ENCODE measurements at places on chromosomes 1 and 21.

- no peak for DNase-seq
Measured at GRCh38 chr1:89364954-89365550, 1.2 kb downstream of the GBP6 start.

- DNase-seq = no peak
Measured at GRCh38 chr1:29234471-29234870, 1.9 kb upstream of the PTPRU start.

DNA sequence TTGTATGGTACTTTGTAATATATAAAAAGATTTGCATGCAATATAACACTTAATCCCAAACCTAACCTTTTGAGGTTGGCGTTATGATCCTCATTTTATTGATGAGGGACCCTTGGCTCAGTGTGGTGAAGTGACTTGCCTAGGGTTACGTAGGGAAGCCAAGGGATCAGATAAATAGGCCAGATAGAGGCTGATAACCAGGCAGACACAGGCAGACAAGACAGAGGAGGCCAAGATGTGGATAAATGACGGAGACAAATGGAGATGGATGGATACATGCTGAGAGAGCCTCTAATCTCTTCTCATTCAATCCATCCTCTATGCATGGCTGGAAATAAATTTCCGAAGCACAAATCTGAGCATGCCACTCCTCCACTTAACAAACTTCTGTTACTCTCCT lies 136.9 kb upstream of the SPATA6 start:
- no peak for DNase-seq

- peak; percentile 36 for DNase-seq
Measured at GRCh38 chr1:25799935-25800702, at the start of gene SELENON. SELENON (plus strand) TSS chr1:25800193; CDS start chr1:25800231, 38 bp downstream.

GRCh38 chr1:36947384-36947783 lies 86.9 kb downstream of the GRIK3 start:
- no peak for DNase-seq

DNA sequence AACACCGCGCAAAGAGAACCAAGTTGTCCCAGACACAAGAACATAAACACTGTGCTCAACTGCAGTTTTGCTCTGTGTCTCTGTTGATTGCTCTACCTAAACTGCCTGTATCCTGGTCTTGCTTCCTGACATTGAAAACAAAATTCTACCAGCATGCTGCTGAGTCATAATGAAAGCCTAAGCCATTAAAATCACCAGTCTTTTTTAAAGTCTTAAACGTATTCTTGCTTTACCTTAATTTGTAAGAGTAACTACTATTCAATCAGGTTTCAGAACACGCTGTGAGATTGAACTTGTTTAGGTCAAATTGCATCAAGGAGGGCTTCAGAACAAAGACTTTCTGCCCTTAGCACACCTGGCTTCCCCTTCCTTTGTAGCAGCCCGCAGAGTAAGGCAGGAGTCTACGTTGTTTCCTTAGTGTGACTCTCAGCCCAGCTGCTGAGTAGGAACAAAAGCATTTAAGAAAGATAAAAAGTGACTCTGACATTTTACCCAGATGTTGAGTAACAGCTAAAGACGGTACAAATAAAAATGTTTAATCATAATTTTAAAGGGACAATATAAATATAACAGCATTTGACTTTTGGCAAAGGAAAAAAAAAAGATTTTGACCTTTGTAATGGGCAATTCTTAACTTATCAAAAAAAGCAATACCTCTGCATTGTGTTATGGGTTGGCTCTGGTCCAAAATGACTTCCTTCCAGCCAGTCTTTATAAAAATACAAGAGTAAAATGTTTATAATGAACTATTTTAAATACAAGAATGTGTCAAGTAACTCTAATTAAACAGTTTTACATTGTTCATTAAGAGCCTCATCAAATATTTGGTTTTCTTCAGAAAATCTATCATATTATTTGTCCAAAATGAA lies 186.9 kb upstream of the ADGRL4 start:
- DNase-seq = no peak

DNA sequence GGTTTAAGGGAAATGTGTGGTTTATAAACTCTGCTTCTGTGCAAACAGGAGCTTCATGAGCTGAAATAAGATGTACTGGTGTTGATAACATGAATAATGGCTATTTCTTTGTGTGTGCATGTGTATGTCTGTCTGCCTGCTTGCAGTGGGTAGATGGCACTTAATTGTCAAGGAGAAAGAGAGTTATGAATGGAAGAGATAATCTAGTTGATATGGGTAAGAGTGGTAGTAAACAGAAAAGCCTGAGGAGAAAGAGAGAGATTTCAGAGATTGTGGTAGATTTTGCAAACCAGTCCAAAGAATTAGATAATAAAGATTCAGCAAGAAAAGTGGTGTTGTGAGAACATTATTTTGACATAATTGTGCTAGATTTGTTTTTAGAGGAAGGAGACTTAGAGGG lies 7.7 kb downstream of the SUCO start:
- DNase-seq = no peak

DNA sequence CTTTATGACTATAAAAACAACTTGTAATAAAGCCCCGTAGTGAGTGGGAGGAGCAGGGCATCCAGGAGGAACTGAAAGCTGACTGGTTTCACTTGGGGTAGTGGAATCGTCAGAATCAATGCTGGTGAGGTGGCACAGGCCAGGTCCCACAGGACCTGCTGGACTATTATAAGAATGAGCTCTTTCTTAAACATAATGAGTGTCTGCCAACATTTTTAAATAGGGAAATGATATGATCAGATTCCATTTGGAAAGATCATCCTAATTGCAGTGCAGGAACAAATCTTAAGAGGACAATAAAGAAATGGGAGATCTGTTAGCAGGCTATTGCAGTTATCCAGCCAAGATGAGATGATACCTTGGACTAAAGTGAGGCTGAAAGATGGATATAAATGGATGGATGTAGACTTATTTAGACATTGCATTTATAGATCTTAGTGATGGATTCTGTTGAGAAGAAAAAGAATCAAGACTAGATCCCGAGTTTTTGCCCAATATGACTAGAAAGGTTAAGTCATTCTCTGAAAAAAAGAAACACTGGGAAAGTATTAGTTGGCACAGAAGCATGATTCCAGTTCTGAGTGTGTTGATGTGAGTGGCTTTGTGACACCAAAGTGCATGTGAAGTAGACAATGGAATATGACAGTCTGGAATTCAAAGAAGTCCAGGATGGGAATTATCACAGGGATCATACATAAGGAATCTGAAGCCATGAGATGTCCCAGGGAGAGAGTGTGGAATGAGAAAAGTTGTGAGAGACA lies 153.3 kb upstream of the SGIP1 start:
- peak; percentile 27 for DNase-seq

DNA sequence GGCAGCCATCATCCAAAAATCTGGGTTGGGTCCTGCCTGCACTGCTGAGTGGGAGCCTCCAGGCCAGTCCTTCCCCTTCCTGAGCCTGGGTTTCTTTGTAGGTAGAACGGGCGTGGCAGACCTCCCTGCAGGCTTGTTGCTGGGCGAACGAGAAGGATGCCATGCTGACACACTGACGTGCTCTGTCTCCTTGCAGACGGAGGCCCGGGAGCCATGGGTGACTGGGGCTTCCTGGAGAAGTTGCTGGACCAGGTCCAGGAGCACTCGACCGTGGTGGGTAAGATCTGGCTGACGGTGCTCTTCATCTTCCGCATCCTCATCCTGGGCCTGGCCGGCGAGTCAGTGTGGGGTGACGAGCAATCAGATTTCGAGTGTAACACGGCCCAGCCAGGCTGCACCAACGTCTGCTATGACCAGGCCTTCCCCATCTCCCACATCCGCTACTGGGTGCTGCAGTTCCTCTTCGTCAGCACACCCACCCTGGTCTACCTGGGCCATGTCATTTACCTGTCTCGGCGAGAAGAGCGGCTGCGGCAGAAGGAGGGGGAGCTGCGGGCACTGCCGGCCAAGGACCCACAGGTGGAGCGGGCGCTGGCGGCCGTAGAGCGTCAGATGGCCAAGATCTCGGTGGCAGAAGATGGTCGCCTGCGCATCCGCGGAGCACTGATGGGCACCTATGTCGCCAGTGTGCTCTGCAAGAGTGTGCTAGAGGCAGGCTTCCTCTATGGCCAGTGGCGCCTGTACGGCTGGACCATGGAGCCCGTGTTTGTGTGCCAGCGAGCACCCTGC lies 1.4 kb downstream of the GJA4 start:
- DNase-seq = no peak

GRCh38 chr21:34807881-34808568 lies 139.2 kb downstream of the CLIC6 start:
- DNase-seq = peak; percentile 67

- no peak for DNase-seq
Measured at GRCh38 chr1:240190881-240191401, 99.3 kb downstream of the FMN2 start.

DNA sequence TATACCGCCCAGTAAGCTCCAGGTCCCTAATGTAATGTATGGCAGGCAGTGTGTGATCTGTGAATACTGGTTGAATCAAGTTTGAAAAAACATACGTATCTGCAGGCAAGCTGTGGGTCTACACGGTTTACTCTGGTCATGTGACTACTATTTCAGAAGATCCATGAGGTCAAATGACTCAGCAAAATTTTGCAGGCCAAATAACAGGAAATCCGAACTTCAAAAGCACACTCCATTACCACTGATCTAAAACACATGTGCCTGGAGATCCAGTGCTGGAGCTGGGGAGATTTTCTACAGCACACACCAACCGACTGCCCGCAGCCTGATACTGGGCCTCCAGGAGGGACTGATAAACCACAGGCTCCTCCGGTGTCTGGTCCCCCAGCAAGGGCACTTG lies 64.5 kb upstream of the SLC44A3 start:
- no peak for DNase-seq

DNA sequence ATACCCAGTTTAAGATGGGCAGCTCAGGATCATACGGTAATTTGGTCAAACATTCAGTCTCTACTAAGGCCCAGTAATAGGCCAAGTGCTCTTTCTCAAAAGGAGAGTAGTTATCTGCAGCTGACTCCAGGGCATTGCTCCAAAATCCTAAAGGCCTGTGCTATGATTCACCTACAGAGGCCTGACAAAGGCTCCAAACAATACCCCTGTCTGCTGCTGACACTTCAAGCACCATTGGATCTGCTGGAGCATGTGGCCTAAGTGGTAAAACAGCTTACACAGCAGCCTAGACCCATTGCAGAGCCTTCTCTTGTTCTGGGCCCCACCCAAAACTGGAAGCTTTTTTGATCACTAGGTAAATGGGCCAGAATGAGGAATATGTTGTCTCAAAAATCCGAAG lies 22.8 kb downstream of the SLAMF7 start:
- no peak for DNase-seq

- DNase-seq = no peak
Measured at GRCh38 chr1:118736322-118736721, 251.8 kb downstream of the TBX15 start.

GRCh38 chr21:25997788-25998611 lies 172.6 kb downstream of the APP start:
- no peak for DNase-seq

DNA sequence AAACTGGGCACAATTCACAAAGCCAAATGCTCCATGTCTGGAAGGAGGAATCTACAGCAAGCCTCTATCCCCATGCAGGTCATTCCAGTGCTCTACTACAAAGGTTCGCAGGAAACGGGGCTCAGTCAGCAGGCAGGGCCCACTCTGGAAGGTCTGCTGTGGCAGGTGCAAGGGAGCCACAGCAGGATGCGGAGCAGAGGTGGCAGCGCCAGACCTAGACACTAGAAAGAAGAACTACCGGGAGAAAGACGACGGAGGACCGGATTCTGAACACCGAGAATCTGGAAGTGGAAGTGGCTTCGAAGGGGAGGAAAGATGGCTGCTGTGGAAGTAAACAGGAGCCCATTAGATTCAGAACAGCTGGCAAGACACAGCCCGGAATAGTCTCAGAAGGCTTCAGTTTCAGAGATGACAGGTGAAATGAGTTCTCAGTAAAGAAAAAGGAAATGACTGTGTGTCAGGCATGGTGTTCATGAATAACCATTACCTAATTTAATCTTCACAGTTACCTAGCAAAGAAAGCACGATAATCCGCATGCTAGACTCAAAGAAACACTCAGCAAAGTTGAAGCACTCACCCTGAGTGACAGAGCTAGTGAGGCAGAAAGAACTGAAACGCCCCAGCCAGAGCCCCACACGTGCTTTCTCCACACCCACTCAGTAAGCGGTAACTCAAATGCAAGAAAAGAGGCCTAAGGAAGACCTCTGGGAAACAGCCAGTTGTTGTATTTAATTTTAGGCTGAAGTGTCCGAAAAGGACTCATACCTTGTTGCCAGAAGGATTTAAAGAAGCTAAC lies 21.4 kb downstream of the SETD4 start:
- no peak for DNase-seq

DNA sequence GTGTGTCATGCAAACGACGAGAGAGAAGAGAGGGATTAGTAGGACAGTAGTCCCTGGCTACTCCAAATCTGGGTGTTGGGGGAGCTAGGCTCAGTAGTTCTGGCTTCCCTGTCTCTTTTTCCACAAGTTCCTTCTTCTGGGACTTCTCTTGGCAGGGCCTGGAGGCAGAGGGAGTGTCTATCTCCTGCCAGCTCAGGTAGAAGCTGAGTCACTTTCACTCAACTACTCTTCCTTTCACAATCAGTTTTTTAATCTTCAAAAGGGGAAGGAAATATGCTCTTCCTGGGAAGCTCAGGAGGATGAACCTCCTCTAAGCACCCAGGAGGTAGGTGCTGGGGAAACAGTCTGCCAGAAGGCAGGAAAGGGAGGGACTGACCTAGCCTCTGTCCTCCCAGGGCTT lies 35.2 kb upstream of the MAGOH start:
- DNase-seq = no peak

DNA sequence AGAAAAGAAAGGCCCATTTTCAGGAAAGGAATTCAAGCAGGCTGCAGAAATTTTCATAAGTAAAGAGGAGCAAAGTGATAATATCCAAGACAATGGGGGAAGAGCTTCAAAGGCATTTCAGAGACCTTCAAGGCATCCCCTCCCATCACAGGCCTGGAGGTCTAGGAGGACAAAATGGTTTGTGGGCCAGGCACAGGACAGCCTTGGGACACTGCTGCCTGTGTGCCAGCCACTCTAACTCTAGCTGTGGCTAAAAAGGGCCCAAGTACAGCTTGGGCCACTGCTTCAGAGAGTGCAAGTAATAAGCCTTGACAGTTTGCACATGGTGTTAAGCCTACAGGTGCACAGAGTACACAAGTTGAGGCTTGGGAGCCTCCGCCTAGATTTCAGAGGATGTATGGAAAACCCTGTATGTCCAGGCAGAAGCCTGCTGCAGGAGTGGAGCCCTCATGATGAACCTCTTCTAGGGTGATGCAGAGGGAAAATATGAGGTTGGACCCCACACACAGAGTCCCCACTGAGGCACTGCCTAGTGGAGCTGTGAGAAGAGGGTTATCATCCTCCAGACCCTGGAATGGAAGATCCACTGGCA lies 51.8 kb upstream of the ZSWIM5 start:
- DNase-seq = no peak

GRCh38 chr1:207097871-207098324 lies 6.1 kb upstream of the C4BPA start:
- DNase-seq = peak; percentile 30

- peak; percentile 84 for DNase-seq
Measured at GRCh38 chr1:9629445-9630201, 21.9 kb upstream of the PIK3CD start.

GRCh38 chr1:174157157-174157806 lies 2.0 kb upstream of the RABGAP1L start:
- peak; percentile 57 for DNase-seq

GRCh38 chr1:234607109-234608024 lies 2.6 kb downstream of the IRF2BP2 start:
- peak; percentile 30 for DNase-seq

Data from activated naive CD8-positive, alpha-beta T cell treated with anti-CD3 and anti-CD28 coated beads for 36 hours (primary cell).